ENCODE measurements at places on chromosomes 12 and 14.

GRCh38 chr12:106954462-106955376, 988 bp upstream of the TMEM263 start:
- DNase-seq = peak; percentile 1

GRCh38 chr12:32995623-32996022, 99.0 kb upstream of the PKP2 start:
- DNase-seq = no peak

GRCh38 chr12:131142891-131143657, 189.4 kb downstream of the ADGRD1 start:
- no peak for DNase-seq

DNA sequence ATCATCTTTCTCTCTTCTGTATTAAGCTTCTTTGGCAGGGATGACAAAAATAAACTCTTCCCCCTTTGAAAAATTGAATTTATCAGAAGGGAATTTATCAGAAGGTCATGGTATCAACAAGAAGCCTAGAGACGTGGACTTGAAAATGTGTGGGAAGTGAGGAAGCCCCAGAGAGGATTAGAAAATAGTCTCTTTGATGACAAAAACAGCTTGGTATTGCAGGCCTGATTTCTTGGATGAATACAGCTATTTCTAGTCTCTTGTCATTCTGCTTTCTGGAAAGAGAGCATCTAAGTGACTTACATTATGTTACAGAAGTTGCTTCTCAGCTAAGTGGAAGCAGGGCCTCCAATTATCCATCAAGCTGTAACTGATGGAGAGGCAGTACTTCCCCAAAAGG, 111.1 kb downstream of the KITLG start:
- no peak for DNase-seq

GRCh38 chr12:25652371-25652770, 99.3 kb upstream of the LMNTD1 start:
- DNase-seq = no peak

- DNase-seq = no peak
These were observed 69.8 kb downstream of the MAP1LC3B2 start for GRCh38 chr12:116628989-116629388.

DNA sequence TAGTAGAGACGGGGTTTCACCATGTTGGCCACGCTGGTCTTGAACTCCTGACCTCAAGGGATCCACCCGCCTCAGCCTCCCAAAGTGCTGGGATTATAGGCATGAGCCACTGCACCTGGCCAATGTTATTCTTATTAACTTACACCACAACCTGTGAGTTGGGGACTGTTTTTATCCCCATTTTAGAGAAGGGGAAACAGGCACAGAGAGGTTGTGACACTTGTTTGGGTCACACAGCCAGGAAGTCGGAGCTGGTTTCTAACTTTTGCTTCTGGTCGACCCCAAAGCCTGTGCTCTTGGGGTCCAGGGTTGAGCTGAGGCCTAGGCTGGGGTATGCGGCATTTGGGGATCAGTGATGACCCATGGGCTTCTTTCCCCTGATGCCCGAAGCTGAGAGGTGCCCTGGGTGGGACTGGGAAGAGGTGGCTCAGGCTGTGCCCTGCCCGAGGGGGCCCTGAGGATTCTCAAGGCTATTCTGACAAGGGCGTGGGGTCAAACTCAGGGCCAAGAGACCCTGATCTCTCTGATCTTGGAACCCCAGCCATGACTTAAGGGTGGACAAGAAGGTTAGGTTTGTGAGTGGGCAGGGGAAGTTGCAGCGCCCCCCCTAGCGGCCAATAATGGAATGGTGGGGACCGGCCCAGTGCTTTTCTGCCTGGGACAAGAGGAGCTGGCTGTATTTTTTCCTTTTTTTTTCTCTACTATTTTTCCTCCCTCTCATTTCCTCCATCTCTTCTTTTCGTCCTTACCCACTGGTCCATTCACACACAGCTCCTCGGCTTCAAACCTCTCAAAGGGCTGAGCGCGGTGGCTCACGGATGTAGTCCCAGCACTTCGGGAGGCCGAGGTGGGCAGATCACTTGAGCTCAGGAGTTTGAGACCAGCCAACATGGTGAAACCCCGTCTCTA, 3.0 kb downstream of the SDSL start:
- peak; percentile 38 for DNase-seq

DNA sequence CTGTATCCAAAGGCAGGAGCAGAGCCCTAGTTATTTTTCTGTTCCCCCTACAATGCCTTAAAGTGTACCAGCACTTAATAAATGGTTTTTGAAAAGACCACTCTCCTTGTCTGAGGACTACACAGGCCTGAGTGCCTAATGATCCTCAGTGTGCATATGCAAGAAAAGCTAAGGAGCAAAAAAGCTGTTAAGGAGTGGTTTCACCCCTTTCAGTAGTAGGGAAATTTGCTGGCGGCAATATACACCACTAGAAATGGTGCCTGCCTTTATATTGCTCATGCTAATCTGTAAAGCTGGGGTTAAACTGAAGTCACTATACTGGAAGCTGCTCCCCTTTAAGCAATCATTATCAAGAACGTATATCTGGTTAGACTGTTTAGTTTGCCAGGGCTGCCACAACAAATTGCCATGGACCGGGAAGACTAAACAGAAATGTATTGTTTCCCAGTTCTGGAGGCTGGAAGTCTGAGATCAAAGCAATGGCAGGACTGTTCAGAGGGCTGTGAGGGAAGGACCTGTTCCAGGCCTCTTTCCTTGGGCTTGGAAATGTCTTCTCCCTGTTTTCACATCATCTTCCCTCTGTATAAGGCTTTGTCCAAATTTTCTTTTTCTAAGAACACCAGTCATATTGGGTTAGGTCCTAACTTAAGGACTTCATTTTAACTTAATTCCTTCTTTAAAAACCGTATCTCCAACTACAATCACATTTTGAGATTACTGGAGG, 30.2 kb downstream of the PRDM4 start:
- DNase-seq = no peak

- DNase-seq = no peak
These were observed 2.2 kb downstream of the TBPL2 start for GRCh38 chr14:55438066-55438683.

DNA sequence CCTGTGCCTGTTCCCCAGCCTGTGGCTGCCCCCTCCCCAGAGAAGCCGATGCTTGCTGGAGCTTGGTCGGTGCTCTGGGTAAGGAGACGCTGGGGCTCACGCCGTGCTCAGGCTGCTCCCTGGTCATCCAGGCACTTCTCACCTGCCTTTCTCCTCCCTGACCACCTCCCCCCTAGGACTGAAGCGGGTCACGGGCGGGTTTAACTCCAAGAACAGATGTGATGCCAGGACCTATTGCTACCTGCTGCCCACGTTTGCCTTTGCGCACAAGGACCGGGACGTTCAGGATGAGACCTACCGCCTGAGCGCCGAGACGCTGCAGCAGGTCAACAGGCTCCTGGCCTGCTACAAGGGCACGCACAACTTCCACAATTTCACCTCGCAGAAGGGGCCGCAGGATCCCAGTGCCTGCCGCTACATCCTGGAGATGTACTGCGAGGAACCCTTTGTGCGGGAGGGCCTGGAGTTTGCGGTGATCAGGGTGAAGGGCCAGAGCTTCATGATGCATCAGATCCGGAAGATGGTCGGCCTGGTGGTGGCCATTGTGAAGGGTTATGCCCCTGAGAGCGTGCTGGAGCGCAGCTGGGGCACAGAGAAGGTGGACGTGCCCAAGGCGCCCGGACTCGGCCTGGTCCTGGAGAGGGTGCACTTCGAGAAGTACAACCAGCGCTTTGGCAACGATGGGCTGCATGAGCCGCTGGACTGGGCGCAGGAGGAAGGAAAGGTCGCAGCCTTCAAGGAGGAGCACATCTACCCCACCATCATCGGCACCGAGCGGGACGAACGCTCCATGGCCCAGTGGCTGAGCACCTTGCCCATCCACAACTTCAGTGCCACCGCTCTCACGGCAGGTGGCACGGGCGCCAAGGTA, 8.4 kb upstream of the EP400 start:
- DNase-seq = no peak

GRCh38 chr14:89849931-89850330, 104.6 kb downstream of the EFCAB11 start:
- DNase-seq = no peak

DNA sequence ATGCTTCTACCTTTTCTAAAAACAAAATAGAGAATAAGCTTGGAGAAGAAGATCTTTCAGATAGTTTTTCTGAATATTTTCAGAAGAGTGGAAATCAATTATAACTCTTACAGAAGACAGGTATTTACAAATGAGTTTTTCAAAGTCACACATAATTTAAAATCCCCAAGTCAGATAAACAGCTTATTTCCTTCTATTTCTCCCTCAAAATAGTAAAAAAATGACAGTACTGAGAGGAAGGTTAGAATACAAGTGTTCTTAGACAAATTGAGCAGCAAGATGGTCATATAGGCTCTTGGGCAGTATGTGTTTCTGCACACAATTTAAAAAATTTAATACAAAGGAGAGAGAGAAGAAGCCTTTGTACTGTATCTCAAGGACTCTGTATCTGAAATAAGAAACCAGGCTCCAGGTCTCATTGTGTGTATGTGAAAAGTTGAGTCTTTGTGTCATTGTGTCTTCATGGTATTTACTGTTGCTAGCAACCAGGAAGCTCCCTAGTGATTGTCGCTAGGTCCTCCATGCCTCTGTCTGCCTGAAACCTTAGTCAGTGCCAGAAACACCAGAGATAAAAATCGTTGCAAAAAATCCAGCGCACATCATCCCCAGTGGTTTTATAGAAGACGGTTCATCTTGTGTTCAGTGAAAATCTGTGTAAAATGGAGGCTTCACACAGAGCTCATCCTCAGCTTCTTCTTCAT, 12.9 kb upstream of the TUBA1A start:
- DNase-seq = no peak

DNA sequence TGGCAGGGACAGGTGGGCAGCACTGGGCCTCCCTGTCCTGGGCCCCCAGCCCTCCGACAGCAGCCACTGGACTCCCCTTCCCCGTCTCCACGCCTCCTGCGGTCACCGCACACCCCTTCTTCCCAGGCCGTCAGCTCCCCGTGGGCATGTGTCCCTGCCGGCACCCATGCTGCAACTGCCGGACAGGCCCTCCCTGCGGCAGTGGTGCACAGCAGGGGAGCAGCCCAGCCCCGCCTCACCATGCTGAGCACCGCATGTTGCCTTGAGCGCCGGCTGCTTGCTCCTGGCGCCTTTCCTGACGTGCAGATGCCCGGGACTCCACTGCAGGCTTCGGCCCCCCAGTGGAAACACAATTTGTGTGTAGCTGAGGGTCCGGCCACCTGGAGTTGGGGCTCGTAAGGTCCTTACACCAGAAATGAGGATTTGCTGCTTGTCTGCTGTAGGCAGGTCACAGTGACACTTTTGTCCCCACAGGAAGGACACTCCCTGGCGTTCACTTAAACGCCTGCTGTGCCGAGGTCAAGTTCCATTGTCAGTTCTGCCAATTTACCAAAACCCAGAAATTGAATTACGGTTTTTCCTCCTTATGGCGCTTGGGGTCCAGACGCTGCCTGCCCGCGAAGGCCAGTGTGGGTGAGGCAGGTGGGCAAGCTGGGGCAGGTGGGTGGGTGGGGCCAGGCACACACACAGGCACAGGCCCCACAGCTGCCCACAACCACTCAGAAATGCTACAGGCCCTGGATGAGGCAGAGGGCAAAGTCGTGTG, 28.2 kb upstream of the MMP17 start:
- no peak for DNase-seq

- DNase-seq = no peak
These were observed 120.2 kb upstream of the DNM1L start for GRCh38 chr12:32558903-32559302.

- peak; percentile 60 for DNase-seq
These were observed 9.4 kb downstream of the LHX5 start for GRCh38 chr12:113462117-113462774.

GRCh38 chr12:29291226-29291625, 89.7 kb downstream of the ERGIC2 start:
- no peak for DNase-seq

DNA sequence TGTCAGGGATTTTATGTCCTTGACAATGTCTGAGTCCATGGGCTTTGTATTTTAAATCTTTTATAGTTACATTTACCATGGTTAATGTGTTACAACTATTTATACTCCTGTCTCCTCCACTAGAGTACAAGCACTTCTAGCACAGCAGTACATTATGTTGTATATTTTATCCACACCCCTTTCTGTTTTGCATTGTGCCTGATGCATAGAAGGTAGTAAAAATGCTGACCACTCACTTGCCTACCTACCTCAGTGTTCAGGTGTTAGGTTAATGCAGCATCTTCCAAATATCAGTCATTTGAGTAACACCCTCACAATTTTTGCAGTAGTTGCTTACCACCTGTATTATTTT, 31.1 kb upstream of the SLC38A2 start:
- DNase-seq = no peak

- DNase-seq = no peak
These were observed 101.2 kb downstream of the EEA1 start for GRCh38 chr12:92827836-92828431.

- DNase-seq = no peak
These were observed 21.7 kb downstream of the KCNK10 start for GRCh38 chr14:88301381-88301780.

- DNase-seq = no peak
These were observed 2.3 kb downstream of the ISCU start for GRCh38 chr12:108564724-108565123.

GRCh38 chr14:82313889-82314288, 780.2 kb upstream of the SEL1L start:
- no peak for DNase-seq

GRCh38 chr14:49994951-49995561, 102.2 kb downstream of the ARF6 start:
- no peak for DNase-seq

- DNase-seq = no peak
These were observed 79.9 kb downstream of the SMOC1 start for GRCh38 chr14:69959136-69959535.

DNA sequence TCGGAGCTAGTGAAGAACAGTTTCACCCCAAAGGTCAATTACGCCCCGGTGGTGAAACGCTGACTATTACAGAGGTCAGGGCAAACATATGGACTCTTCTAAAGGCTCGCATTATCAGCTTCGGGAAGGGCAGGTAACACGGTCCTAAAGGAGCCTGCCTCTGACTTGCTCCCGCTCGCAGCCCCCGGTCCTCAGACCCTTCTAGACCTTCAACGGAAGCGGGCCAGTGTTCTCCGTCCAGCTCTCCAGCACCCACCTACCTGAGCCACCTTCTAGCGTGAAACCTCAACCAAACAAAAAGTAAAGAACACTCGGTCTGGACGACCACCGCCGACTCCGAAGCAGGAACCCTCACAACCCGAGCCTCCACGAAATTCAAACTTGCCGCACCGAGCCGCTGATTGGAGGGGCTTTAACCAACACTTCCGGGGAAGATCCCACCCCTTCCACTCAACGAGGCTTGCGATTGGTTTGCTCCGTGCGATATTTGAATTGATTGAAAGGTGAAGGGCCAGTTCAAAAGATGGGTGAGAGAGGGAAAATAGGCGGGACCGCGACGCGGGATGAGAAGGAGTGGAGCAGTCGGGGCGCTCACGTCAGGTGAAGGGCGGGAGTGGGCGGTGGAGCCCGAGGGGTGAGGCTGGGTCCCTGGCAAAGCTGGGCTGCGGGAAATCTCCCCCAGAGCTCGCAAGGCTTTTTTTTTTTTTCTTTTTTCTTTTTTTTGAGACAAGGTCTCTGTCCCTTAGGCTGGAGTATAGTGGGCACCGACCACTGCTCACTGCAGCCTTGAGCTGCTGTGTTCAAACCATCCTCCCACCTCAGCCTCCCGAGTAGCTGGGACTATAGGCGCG, at the start of gene DLGAP5:
Gene DLGAP5, minus strand, starts transcription at position 383 of the 851 bp plus-strand sequence. CDS start 2,406 bp downstream, outside the sequence.
- DNase-seq = peak; percentile 67

GRCh38 chr12:50751948-50752721, 11.8 kb upstream of the ATF1 start:
- DNase-seq = no peak
